ENCODE measurements at places on chromosomes 6 and 20. TPM values are rescaled to one million over a fixed set of nuclear protein-coding genes. Genes with fewer than 3 reads are reported as not detected.

The TUBB1 gene
- not detected for total RNA-seq

The ARFGEF3 gene
- total RNA-seq = 1.7 TPM

The DEF6 gene
- 0.87 TPM for total RNA-seq

The HRH3 gene
- total RNA-seq = not detected

The CRYBG1 gene
- total RNA-seq = 27.7 TPM

The OR2H1 gene
- not detected for total RNA-seq

The DSP gene
- 0.33 TPM for total RNA-seq

The FAM50B gene
- total RNA-seq = 9.5 TPM

The GSTA2 gene
- not detected for total RNA-seq

The TULP4 gene
- 133 TPM for total RNA-seq

The GMPR gene
- 8.1 TPM for total RNA-seq

The CPNE5 gene
- under 0.01 TPM for total RNA-seq

The MACROD2 gene
- total RNA-seq = 3.6 TPM

The CCN5 gene
- total RNA-seq = 1.5 TPM

The CTAGE9 gene
- not detected for total RNA-seq

The DAAM2 gene
- 6.5 TPM for total RNA-seq

The FOXF2 gene
- 0.25 TPM for total RNA-seq

The PEDS1 gene
- total RNA-seq = 9.4 TPM

The TMEM170B gene
- 4.4 TPM for total RNA-seq

The BMP7 gene
- not detected for total RNA-seq

The IRF4 gene
- total RNA-seq = under 0.01 TPM

The FUT9 gene
- total RNA-seq = not detected

The MYB gene
- 0.12 TPM for total RNA-seq

The MYLK4 gene
- 0.25 TPM for total RNA-seq

The OPN5 gene
- not detected for total RNA-seq

The PNLDC1 gene
- total RNA-seq = not detected

The CCN6 gene
- total RNA-seq = not detected

The RBBP8NL gene
- not detected for total RNA-seq

The PLN gene
- 0.11 TPM for total RNA-seq

The COL9A3 gene
- 0.11 TPM for total RNA-seq

The ELOVL4 gene
- total RNA-seq = 10.0 TPM

All from uterine smooth muscle cell (primary cell).